Stimulated activated CD8-positive, alpha-beta memory T cell treated with anti-CD3 and anti-CD28 coated beads, Interleukin-12 subunit alpha, Interleukin-12 subunit beta, amount 100 ng/mL, for 1 hour (primary cell): ENCODE measurements at places on chromosomes 12 and 14.

GRCh38 chr12:28710882-28711281, 438.2 kb upstream of the FAR2 start:
- no peak for DNase-seq

DNA sequence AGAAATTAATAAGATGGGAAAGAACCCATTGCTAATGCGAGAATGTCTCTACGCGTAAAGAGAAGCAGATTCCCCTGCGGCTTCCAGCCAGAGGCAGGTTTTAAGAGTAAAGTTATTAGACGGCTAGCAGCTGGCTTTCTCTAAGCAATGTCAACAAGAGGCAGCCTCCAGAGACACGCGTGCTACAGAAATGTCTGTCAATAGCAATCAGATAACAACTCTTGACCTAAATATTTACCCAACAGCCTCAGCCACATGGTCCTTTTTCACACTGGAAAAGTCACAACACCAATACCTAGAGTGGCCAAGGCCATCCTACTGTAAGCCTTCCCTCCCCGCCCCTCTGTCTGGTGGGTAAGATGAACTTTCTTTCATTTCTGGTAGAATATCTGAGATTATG, 146.0 kb upstream of the SFSWAP start:
- DNase-seq = no peak

- DNase-seq = no peak
Observed at GRCh38 chr14:23182372-23183157, 895 bp downstream of the SLC7A8 start.

GRCh38 chr14:84657911-84658310, 872.0 kb upstream of the FLRT2 start:
- no peak for DNase-seq

- no peak for DNase-seq
Observed at GRCh38 chr14:24144451-24144850, 2.0 kb downstream of the PSME2 start.

DNA sequence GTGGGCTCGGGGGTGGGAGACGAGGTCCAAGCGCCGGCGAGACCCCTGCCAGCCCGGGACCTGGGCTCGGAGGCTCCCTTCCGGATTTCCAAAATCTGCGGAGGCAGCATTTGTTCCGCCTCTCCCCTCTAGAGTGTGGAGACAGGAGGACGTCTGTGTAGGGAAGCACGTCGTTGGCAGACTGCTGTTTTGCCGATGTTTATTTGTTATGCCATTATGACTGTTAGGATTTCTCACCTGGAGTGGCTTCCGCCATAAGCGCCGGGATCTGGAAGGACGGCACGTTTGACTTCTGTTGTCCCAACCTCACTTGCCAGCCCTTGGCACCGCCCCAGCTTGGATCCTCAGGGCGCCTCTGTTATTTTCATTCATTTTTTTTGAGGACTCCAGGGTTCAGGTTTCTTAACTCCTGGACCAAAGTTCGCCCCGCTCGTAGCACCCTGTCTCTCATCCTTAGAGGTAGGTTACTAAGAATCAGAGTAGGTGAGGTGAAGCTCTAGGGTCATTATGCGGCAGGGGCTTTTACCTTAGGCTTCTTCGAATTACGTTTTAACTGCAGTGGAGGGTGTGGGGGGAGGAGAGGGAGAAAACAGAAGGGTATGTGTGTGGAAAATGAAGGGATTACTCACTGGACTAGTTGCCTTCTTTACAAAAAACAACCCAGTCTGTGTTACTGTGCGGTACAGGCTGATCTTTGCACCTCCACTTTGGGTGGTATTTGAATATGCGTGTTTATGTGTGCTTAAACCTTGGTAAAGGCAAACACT, 547 bp upstream of the PYGL start:
- no peak for DNase-seq

GRCh38 chr14:100293497-100294212, 12.6 kb downstream of the SLC25A29 start:
- no peak for DNase-seq

GRCh38 chr12:60872850-60873713, 1277.3 kb downstream of the SLC16A7 start:
- DNase-seq = no peak

GRCh38 chr12:78880078-78880477, 15.5 kb downstream of the SYT1 start:
- DNase-seq = no peak
